ENCODE measurements at places on chromosomes 5 and 9.

DNA sequence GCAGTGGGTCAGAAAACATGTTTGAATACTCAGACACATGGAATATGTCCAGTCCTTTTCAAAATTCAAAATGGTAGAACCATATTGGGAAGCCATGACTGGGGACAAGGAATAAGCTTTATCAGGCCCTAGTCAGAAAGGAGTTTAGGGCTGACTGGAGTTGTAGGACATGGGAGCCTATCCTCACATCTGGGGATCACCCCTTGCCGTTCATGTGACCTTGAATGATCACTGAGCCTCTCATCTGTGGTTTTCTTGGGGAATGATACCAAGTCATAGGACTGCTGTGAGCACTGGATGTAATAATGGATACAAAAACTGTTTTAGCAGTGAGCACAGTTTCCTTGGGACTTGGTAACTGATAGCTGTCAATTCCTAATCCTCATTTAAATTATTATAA lies 84.7 kb downstream of the IQGAP2 start:
- DNase-seq = no peak

DNA sequence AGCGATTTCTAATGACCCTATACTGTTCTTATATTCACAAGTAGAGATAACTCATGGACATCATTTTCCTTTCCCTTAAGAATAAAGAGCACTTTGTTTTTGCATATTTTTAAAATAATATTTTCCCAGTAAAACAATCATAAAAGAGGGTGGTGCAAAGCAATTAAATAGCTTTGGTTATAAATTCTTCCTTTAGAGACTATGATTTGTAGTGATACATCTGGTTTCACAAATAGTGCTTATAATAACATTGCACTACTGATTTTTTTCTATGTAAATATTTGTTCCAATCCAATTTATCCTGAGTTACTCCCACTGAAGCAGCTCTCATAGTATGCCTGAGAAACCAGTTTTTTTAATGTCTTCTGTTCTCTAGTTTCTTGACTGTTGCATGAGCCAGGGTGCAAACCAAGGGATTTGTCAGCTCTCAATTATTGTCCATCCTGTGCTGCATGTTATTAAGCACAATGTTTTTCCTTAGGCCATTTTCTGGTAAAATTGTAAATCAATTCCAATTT lies 74.7 kb downstream of the LURAP1L start:
- DNase-seq = no peak

DNA sequence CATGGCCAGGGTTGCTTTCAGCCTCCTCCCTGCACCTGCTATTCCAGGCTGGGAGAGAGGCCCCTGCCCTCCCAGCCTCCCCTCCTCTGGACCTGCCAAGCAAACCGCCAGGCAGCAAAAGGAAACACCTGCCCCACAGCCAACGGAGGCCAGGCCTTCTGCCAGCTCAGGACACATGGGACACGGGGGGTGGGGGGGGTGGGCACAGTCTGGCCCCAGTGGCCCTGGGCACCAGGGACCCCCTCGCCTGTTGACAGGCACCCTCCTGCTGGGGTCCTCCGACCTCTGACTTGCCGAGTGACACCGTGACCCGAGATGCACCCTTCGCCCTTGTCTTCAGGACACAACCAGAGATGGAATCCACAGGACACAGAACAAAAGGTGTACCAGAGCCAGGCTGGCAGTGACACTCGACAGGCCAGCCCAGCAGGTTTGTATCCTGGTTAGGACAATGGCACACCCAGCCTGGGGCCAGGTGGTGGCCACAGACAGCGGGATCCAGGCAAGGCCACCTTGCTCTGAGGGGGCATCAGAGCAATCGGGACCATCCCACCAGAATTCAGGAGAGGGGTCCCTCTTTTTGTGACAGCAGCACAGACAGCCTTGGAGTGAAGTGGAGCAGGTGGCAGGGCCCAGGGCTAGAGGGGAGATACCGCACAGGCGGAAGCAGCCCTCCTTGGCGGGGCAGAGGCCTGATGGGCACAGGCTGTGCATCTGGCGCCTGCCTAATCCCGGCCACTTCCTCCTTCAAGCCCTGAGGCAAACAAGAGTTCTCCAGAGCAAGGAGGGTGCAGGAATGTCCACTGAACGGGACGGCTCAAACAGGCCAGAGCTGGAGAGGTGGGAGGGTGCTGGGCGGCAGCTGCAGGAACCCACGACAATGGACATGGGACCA lies 1.3 kb upstream of the TMEM210 start:
- no peak for DNase-seq

DNA sequence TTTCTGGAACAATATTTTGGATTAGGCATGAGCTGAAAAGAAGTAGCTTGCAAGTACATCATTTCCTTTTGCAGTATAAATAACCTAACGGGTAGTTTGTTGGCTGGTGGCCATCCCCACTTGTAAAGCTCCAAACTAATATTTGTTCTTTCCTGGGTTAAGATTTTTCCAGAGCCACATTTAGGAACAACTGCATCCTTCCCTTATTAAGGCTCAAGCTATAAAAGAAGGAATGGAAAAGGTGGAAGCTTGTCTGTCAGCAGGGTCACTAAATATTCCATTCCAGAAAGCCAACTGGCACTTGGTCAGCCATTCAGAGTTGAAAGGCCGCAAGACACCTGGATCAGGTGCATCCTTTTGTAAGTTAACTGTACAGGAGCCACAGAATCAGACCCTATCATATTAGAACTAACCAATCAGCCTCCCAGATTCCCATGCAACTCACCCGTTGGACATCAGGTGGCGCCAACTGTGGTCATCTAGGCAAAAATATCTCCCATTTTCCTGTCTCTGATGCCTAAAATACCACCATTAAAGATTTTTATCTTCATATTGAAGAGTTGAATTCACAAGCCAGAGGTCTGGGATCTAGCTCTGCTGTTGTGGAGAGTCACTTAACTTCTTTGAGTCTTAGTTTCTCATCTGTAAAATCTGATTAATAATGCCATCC lies 82.9 kb downstream of the PTCD2 start:
- DNase-seq = no peak

- no peak for DNase-seq
Measured at GRCh38 chr9:90025816-90026215, 421.0 kb downstream of the GADD45G start.

- no peak for DNase-seq
Measured at GRCh38 chr5:138369261-138369660, 16.8 kb downstream of the KDM3B start.

GRCh38 chr5:71874521-71874920 lies 155.4 kb downstream of the CARTPT start:
- no peak for DNase-seq

DNA sequence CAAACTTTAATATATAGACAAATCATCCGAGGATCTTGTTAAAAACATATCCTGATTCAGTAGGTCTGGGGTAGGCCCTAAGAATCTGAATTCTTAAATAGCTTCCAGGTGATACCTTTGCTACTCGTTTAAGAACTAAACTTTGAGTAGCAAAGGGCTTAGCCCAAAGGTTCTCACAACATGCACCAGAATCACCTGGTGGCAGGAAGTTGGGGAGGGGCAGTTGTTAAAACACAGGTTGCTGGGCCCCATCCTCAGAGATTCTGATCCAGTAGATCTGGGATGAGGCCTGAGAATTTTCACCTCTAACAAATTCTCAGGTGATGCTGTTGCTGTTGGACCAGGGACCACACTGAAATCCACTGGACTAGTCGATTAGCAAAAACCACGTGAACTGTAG lies 20.0 kb upstream of the RGMB start:
- no peak for DNase-seq

DNA sequence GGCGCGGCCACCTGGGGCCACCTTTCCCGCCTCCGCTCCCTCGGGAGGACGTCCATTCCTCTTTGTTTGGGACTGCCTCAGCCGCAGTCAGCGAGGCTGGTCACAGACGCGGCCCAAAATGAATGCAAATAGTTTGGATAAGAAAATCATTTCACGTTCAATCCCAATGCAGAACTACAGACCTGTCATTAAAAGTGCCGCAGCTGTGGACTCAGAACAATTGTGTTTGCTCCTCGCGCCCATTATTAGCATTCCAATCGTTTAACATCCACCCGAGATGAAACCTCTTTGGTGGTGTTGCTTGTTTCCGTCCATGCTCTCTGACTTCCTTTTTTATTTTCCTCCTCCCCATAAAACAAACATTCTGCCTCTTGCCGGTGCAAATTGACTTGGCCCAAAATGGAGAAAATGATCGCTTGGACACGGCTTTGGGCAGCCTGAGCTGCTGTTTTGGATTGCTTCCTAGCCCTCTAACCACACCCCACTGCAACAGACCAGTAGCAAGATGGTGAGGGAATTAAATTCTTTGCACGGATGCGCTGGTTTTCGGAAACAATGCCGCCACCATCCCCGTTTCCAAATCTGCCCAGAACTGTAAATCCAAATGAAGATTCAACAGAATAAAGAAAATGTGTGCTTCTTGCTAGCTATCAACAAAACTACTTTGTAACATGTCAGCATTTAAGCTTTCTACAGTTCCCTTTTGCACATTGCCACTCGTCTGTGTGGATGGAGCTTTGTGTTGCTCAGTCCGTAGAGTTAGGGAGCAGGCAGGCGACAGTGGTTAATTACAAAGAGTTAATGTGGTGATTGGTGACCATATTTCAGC lies 784 bp downstream of the NLN start:
- no peak for DNase-seq

- DNase-seq = no peak
Measured at GRCh38 chr5:2417301-2417700, 334.2 kb downstream of the IRX2 start.

DNA sequence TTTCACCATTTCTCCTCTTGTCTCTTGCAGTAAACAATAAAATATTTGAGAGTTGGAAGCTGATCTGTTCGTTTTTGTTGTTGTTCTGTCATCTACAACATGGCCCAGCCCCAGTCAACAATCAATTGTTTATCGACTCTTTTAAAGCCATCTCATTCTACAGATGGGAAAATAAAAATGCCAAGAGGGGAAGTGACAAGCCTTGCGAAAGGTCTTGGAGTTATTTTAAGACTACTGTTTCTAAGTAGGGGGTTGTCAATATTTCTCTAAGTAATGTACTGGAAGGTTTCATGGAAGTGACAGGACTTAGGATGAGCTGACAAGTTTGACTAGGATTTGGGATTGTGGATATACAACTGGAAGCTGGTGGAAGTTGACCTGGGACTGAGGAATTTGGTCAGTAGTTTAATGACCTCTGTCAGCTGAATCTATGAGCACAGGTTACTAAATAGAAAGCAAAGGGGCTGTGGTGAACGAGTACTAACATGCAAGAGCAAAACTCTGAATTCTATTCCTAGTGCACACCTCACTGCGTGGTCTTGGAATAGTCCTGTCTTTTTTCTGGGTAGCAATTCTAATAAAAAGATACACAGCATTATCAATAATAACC lies 57.5 kb upstream of the ADRB2 start:
- DNase-seq = no peak

DNA sequence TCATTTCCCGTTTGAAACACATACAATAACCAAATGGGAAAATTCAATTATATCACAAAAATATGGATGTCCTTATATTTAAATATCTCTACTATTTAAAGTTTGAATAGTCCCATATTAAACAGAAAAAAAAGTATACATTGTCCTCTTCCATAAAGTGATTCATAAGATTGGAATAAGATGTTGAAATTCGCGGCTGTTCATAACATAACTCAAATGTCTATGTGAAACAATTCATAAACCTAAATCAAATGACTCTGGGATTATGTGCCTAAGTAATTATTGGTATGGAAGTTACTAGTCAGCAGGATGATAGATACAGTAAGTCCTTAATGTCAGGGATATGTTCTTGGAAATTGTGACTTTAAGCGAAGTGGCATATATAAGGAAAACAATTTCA lies 3.9 kb upstream of the EFNA5 start:
- no peak for DNase-seq

DNA sequence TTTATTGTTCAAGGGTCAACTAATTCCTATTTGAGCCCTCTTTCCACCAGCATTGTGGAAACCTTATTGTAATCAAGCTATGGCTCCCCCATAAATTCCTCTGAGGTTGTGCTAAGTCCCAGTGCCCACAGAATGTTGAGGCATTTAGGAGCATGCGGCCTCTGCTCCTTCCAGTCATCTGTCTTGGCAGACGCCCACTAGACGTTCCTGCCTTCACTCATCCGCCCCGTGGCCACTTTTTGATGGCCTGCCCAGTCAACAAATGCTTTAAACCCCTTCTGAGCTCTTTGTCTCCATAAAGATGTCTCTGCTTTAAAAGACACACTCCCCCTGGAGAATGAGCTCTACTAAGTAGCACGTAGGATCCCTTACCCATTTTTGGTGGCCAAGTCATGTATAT lies 104.7 kb downstream of the GAS1 start:
- DNase-seq = no peak

GRCh38 chr5:169648725-169649310 lies 11.7 kb downstream of the DOCK2 start:
- no peak for DNase-seq

GRCh38 chr5:58156973-58157701 lies 302.7 kb downstream of the PLK2 start:
- no peak for DNase-seq
